Temporal lobe (tissue), 4 donors: ENCODE measurements at places on chromosomes 5 and 9. TPM values are rescaled to one million over a fixed set of nuclear protein-coding genes. Genes with fewer than 3 reads are reported as not detected.

The SPINK4 gene
- total RNA-seq, result not detected

The GNA14 gene
- 0.98 TPM for total RNA-seq

The MEIKIN gene
- not detected for total RNA-seq

The LHX2 gene
- total RNA-seq, result 106 TPM

The ROR2 gene
- 0.74 TPM for total RNA-seq

The MAN2A1 gene
- 53.4 TPM for total RNA-seq

The BBLN gene
- total RNA-seq, result 44.7 TPM

The SLC25A25 gene
- 26.6 TPM for total RNA-seq

The LMX1B gene
- total RNA-seq, result not detected

The ADAM19 gene
- total RNA-seq, result 9.8 TPM

The SPATA31D1 gene
- not detected for total RNA-seq

The PCDHB16 gene
- 6.4 TPM for total RNA-seq

The SHISAL2B gene
- total RNA-seq, result 0.49 TPM

The SLC28A3 gene
- total RNA-seq, result not detected
